Hepatocyte (in vitro differentiated cells): ENCODE measurements at places on chromosomes 12 and 14. TPM values are rescaled to one million over a fixed set of nuclear protein-coding genes. Genes with fewer than 3 reads are reported as not detected.

TSPAN8 gene
- 292 and 312 TPM in 2 replicates for polyA plus RNA-seq

GRCh38 chr14:51328064-51328771 is 88.2 kb downstream of the TMX1 start:
- DNase-seq, result no peak

DNA sequence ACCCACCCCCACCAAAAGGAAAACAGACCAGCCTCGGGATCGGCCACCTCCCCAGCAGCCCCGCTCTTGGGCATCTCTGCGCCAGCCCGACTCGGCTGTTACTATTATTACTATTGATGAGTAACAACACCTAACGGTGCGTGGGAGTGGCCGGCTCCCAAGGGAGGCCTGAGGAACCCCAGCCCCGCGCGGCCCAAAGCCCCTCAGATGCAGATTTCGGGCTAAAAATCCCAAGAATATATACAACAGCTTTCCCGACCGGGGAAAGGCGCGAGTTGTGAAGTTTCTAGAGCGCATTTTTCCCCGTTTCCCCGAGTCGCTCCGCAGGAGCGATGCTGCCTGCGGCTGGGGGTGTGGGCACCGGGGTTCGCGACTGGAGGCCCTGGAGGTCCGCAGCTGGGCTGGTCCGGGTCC is 565 bp downstream of the NT5DC3 start:
- DNase-seq, result no peak

ANP32D gene
- polyA plus RNA-seq, result not detected in 2 replicates

TBX5 gene
- polyA plus RNA-seq, result 6.3 and 10.8 TPM in 2 replicates

- DNase-seq, result no peak
These were observed 30.9 kb upstream of the AMN start for GRCh38 chr14:102891556-102891955.

PROX2 gene
- polyA plus RNA-seq, result 0.50 TPM in 1 of 2 replicates, not detected in the other

DNA sequence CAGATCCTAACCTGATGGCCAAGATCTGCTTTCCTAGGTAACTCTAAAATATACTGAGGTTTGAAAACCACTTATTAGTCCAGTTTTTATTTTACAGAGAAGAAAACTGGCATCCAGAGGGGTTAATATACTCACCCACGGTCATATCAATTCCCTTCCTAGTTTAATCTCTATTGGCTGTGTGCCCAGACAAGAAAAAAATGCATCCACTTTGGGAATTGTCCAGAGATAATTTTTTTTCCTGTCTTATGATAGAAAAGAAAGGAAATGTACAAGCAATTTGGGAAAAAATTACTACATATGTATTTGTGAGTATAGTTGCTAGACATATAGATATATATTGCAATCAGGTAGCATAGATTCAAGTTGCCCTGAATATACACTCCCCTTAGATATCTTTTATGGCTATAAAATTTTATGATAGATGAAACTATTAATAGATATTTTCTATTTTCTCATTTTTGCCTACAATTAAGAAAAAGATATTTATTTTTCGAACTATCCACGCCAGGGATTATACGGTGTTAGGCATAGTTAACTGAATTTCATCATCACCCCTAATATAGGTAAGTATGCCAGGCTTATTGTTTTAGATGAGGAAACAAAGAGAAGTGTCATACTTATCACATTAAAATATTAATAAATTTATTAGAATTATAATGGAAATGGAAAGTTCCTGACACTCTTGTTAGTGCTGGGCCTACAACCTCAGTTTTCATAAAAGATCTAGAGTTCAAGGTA is 100.5 kb upstream of the SLC38A2 start:
- peak; percentile 37 for DNase-seq

GRCh38 chr12:40241741-40242140 is 16.9 kb downstream of the LRRK2 start:
- DNase-seq, result no peak

GALNT8 gene
- 1.0 and 1.3 TPM in 2 replicates for polyA plus RNA-seq

DNA sequence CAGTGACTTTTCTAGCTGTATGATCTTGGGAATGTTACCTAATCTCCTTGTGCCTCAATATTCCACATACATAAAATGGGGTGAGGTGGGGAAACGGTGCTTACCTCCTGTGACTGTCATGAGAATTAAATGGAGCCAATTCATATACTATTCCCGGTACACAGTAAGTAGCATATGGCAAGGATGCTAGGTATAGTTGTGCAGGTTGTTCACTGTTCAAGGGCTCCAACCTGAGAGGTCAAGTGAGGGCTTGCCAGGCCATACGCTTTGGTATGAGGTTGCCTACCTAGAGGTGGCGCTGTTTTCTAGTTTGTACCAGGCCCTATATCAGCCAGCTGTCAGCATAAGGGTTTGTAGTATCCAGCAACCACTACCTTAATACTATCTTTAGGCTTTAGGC is 3.6 kb upstream of the BATF start:
- no peak for DNase-seq

- DNase-seq, result no peak
These were observed 107.7 kb upstream of the BTG1 start for GRCh38 chr12:92253301-92253700.

DNA sequence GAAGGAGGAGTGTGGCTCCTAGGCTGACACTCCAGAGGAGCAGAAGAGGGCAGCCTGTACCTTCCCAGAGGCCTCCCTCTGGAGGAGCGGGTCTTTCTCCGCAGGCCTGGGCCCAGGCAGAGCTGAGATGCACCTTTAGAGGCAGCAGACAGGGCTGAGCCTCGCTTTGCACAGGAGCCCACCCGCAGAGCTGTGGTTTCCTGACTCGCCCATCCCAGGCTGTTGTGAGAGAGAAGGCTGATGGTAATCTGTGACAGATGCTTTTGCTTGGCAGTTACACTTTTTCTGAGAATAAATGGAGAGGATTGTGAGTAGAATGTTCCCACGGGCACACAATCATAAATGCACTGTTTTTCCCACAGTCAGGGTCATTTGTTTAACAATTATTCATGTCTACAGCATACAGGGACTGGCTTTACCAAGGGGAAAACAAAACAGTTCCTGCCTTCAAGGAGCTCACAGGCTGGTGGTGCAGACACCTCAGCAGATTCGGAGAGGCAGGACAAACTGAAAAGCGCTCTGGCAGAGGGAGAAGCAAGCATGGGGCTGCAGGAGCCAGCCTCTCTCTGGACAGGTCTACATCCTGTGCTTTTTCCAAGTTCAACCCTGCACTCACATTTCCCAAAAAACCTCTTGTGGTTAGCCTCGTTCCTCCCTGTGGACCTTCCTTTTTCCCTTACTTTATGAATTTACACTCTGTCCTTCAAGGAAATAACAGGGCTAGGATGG is 13.9 kb downstream of the EVL start:
- peak; percentile 42 for DNase-seq

FRS2 gene
- 14.7 and 17.3 TPM in 2 replicates for polyA plus RNA-seq

- no peak for DNase-seq
These were observed 10.3 kb upstream of the GALNT6 start for GRCh38 chr12:51401486-51401885.

LRFN5 gene
- 1.8 and 3.3 TPM in 2 replicates for polyA plus RNA-seq

TFCP2 gene
- 6.9 and 8.6 TPM in 2 replicates for polyA plus RNA-seq

- no peak for DNase-seq
These were observed 465.0 kb downstream of the AACS start for GRCh38 chr12:125530201-125530600.

ASB2 gene
- polyA plus RNA-seq, result 0.27 and 0.32 TPM in 2 replicates

DNA sequence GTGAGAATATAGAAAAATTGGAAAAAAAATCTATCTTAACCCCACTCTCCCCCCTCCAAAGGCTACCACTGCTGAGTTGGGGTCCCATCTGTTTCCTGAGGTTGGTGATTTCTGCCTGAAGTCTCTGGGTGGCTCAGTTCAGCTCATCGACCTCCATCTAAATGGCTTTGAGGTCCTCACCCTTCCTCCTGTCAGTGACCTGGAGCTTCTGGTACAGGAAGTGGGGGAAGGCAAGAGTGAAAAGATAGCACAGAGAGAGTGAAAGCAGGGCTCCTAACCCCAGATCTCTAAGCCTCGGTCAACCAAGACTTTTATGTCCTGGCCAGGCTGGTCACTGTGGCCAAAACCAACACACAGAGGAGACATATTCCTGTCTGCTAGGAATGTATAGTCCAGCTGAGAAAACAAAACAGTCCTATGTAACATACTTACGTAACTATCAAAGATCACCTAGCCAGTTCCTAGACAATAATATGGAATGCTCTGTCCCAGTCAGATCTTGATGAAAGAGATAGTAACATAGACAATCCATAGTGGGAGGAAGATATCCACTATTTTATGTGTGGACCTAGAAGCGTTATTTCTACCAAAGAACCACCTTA is 12.3 kb upstream of the KRT73 start:
- no peak for DNase-seq

DNA sequence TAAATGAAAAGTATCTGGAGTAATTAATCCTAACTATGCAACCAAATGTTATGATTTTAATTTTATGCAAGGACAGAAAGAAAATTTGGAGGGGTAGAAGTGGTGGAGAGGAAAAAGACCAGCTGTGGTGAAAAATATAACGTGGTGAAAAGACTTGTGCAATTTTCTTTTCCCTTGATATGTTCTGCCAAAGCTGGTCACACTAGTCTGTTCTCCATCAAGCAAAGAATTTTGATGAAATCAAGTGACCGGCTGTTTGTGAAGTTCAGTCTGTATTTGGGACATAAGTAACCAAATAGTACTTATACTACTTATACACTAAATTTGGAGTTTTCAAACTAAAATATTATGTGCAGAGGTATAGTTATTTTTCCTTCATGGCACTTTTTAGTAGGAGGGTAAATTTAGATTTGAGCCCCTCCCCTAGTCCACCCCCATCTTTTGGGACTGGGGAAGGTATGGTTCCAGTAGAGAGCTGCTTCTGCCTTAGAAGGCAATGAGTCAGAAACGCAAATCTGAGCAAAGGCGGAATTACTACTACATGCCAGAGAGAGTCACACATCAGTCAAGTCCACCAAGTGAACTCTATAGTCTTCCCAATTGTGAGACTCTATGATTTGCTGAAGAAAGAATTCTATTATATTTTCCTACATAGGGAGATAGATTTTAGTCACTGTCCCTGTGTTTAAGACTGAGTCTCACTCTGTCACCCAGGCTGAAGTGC is 229.7 kb downstream of the SLC25A21 start:
- no peak for DNase-seq

P2RX2 gene
- polyA plus RNA-seq, result not detected in 2 replicates

ERC1 gene
- polyA plus RNA-seq, result 18.4 and 25.3 TPM in 2 replicates

DNA sequence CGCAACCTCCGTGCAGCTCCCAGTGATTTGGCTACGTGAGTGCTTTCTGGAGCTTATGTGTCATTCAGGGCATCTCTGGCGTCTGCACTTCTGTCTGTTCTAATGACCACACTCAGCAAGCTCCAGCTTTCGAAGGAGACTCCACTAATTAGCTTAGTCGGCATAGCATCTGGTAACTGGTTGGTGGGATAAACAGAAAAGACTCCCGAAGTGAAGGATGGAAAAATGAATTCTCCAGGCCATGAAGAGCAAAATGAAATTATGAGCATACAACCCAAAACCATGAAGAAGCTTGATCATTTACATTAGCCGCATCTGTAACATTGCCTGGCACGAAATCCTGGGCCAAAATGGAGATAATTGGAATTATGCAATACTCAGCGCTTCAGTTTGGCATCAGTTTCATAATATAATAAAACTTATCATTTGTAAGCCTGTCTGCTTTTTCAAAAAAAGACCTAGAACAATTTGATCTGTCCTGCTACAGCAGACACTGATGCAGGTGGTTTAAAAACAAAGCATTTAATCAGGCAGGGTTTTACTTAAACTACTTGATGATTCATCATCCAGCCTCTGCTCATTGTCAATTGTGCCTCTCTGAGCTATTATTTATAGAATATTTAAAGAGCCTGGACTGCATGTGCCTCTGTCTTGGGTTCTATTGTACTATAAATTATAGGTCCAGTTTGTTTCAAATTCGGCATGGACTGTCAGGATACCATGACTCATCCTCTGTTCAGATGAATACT is 87.4 kb downstream of the SYT1 start:
- DNase-seq, result no peak

DNA sequence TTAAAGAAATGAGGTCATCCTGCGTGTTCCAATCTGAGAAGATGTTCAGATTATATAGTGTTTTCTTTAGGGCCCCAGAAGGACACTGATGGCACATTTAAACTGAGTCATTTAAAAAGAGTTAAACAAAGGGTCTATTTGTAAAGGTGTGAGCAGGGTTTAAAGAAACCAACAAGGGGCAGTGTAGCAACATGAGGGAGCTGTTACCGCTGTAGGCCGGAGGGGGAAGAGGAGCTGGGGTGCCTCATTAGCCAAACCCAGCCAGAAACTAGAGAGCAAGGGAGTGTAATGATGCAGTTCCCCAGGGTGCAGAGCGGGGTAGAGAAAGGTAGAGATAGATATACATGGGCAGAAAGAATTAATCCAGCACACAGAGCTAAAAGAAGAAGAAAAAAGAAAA is 160.4 kb downstream of the TBX5 start:
- no peak for DNase-seq

SERPINA4 gene
- polyA plus RNA-seq, result 26.9 and 35.2 TPM in 2 replicates
